ENCODE measurements at places on chromosomes 1 and 21.
A peak's percentile ranks its signal among the peaks of the same experiment; 100 is the strongest.

- no peak for DNase-seq
These were observed 49.0 kb upstream of the ETS2 start for GRCh38 chr21:38756746-38757145.

DNA sequence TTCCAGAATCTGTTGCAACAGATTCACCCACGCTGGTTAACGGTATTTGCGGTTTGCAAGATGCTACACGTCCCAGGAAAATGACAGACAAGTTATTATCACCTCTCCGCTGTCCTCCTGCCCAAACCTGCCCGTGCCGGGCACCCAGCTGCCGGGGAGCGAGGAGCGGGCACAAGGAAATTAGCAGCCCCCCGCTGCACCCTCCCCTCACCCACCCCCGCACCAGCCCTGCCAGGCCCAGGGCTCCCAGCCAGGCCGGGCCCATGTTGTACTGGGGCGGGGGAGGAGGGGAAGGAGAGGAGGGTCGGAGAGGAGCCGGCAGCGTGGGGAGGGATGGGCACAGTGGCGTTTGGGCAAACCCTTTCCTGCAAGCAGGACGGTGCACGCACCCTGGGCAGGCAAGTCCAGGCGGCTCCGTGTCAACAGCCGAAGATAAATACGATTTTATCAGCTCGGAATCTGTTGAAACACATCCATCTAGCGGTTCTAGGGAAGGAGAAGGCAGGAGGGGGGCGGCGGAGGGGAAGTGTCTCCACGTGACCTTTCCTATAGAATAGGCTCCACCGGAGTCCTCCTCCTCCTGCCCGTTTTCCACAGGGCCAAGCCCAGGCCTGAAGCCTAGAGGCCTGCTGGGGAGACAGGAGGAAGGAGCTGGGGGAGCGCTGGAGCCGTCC lies 35.1 kb upstream of the CCDC27 start:
- no peak for DNase-seq

- no peak for DNase-seq
These were observed 28.7 kb downstream of the IFI44 start for GRCh38 chr1:78678324-78678723.

DNA sequence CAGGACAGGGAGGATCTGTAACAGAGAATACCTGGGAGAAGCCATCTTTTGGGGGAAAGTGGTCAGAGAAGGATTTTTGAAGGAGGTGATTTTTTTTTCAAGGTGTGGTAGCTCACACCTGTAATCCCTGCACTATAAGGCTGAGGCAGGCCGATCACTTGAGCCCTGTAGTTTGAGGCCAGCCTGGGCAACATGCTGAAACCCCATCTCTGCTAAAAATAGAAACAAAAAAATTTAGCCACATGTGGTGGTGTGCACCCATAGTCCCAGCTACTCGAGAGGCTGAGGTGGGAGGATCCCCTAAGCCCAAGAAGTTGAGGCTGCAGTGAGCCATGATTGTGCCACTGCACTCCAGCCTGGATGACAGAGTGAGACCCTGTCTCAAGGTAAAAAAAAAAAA lies 67.4 kb upstream of the ARTN start:
- DNase-seq: no peak

GRCh38 chr1:152162792-152163463 lies 3.9 kb upstream of the RPTN start:
- no peak for DNase-seq

DNA sequence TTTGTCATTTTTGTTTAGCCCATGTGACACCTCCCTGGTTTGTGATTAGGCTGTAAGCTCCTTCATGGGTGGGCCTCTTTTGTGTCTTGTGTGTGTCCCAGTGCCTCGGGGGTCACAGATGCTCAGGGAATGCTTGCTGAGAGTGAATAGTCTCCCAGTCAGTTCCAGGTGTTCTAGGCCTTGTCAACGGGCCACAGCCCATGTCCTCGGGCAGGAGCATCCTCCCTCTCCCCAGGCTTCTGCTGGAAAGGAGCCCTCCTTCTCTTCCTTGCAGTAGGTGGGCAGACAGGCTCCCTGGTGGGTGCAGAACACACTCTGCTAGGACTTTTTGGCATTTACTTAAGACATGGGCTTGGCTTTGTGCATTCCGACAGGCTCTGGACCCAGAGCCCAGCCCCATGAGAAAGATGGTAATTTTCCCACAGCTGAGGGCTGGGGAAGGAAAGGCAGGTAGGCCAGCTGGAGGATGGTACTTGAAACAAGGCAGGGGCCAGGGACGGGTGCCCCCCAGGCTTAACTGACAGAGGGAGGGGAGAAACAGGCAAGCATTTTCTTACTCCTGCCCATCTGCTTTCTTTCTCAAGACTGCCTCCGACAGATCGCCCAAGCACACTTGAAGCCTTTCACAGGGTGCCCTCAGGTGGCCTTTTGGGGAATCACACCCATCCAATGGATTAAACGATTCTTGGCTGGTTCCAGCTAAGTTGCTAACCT lies 7.1 kb upstream of the CPLANE2 start:
- peak; percentile 91 for DNase-seq

- no peak for DNase-seq
These were observed 67.9 kb downstream of the NOS1AP start for GRCh38 chr1:162137179-162137960.

DNA sequence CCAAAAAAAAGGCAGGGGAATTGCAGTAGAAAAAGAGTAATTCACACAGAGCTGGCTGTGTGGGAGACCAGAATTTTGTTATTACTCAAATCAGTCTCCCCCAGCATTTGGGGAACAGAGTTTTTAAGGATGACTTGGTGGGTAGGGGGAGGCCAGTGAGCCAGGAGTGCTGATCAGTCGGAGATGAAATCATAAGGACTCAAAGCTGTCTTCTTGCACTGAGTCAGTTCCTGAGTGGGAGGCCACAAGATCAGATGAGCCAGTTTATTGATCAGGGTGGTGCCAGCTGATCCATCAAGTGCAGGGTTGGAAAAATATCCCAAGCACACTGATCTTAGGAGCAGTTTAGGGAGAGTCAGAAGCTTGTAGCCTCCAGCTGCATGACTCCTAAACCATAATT lies 23.7 kb upstream of the EDARADD start:
- no peak for DNase-seq

DNA sequence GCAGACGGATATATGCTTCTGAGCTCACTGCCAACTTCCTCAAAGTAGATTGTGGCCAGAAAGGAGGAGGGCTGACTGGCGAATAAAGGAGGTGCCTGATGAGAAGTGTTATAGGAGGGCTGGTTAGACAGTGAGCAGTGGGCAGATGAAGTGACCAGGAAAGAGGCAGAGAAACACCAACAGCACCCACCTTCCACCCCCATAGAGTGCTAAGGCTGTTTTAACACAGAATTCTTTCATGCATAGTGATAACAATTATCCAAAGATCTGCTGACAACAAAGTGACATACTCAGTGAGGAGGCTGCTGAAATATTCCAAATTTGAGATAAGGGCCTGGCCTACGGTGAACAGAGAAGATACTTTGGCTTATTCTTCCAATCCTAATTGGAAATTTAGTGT lies 21.2 kb upstream of the MTR start:
- no peak for DNase-seq

DNA sequence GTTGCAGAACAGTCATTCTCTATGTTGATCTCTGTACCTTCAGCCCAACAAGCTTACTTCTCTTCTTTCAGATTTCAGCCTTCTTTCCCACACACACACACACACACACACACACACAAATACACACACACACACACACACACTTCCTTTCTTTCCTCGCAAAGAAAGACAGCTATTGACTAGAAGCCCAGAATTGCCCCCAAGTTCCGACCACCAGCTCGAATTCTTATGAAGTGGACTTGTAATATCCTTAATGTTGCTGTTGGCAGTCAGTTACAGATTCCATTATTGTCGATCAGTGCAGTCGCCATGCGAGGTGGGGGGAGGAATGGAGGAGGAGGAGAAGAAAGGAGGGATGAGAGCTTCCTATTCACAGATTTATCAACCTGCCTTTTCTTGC lies 125.5 kb downstream of the CLEC20A start:
- DNase-seq: no peak

- no peak for DNase-seq
These were observed 126.4 kb downstream of the DHRS3 start for GRCh38 chr1:12491656-12492055.

DNA sequence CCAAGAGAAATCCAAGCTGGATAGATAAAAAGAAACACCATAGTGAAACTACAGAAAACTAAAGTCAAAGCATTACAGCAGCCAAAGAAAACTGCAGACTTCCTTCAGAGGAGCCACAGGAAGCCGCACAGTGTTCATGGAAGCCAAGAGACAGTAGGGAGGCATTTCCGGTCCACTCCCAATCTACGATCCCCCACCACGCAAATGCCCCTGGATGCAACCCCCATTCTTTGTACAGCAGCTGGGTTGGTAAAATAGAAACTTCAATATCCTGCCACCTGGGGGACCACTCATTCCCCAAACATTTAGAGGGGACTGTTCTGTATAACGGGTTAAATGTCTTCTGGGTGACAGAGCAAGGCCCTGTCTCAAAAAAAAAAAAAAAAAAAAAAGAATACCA lies 43.9 kb upstream of the TSPEAR start:
- no peak for DNase-seq

DNA sequence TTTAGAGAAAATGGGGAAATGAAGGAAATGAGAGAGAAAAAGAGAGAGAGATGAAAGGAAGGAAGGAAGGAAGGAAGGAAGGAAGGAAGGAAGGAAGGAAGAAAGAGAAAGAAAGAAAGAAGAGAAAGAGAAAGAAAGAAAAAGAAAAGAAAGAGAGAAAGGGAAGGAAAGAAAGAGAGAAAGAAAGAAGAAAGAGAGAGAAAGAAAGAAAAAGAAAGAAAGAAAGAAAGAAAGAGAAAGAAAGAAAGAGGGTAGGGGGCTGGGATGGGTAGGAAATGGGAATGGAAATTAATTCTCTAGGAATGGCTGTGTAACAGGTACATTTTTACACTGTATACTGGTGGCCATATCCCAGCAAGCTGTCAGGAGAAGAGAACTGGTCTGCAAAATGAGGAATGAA lies 4.3 kb upstream of the SH2D1B start:
- no peak for DNase-seq

- no peak for DNase-seq
These were observed 158.7 kb downstream of the NCAM2 start for GRCh38 chr21:21156957-21157356.

DNA sequence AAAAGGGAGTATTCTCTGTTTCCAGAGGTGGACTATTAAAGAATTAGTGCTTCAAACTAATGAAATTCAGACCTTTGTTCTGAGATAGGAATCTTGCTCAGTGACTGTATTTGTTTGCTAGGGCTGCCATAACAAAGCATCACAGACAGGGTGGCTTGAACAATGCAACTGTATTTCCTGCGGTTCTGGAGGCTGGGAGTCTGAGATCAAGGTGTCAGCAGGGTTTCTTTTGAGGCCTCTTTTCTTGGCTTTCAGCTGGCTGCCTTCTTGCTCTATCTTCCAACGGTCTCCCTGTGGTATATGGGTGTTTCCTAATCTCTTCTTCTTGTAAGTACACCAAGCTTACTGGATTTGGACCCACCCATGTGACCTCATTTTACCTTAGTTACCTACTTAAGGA lies 264.6 kb upstream of the PROX1 start:
- no peak for DNase-seq

DNA sequence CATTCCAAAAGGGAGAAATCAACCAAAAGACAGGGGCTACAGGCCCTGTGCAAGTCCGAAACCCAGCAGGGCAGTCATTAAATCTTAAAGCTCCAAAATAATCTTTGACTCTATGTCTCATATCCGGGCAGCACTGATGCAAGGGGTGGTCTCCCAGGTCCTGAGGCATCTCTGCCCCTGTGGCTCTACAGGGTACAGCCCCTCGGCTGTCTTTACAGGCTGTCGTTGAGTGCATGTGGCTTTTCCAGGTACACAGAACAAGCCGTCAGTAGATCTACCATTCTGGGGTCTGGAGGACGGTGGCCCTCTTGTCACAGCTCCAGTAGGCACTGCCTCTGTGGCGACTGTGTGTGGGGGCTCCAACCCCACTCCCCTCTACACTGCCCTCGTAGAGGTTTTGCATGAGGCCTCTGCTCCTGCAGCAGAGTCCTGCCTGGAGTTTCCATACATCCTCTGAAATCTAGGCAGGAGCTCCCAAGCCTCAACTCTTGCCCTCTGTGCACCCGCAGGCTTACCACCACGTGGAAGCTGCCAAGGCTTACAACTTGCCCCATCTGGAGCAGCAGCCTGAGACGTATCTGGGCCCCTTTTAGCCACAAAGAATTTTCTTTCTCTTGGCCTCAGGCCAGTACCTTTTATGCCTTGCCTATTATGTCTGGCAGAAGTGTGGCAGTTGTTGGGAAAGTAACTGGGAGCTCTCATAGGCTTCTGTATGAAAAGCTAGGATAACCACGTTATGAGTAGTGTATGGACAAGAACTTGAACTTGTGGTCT lies 52.5 kb downstream of the POU2F1 start:
- no peak for DNase-seq

DNA sequence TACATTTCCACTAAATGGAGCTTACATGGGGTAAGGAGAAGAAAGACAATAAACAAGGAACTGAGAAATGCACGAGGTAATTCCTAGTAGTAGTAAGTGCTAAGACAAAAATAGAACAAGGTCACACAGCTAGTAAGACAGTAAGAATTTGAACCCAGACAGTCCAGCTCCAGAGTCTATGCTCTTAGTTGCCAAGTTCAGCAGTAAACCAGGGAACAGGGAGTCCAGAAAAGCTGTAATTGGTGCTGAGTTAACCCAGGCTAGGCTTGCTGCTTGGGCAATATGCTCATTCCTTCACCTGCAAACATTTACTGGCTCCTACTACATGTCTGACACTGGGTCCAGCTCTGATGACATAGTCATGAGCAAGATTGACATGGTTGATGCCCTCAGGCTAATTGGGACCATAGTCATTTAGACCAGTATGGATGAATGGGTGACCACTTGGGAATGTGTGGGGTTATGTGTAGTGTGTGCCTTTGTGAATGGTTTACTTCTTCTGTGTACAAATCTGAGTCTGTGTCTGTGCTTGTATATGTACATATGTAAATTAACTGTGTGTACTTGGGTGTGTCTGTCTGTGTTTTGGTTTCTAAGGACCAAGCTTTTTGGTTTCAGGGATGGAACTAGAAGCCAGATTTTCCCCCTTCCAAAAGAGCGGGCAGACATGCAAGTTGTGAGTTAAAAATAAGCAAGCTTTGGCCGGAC lies 2.0 kb downstream of the GPX7 start:
- DNase-seq: no peak

- DNase-seq: no peak
These were observed 5.6 kb upstream of the COG2 start for GRCh38 chr1:230636575-230637148.

DNA sequence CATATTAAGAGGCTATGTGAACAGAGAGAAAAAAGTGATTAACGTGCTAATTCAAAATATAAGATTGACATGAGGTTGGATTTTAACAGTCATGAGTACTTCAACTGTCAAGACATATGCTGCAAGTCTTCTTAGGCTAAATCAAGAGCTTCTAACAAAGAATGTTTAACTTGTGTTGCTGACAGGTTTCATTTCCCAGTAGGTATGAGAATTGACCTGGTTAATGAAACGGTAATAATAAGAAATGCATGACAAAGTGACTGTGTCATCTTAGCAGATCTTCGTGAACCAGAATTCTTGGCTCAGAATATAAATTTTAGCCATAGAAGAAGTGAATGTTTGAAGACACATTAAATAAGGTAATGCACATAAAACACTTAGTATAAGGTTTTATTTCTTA lies 132.6 kb upstream of the PTGFR start:
- no peak for DNase-seq

- DNase-seq: no peak
These were observed 43.6 kb upstream of the ESRRG start for GRCh38 chr1:216766633-216767327.

All from right cardiac atrium (tissue), 5 donors.